Stimulated activated CD8-positive, alpha-beta memory T cell treated with anti-CD3 and anti-CD28 coated beads, Interleukin-2, amount 100 ng/mL, for 1 hour (primary cell): ENCODE measurements at places on chromosomes 3 and 15.
A peak's percentile ranks its signal among the peaks of the same experiment; 100 is the strongest.

- no peak for DNase-seq
These were observed 52.5 kb upstream of the CORO2B start for GRCh38 chr15:68526269-68526668.

- DNase-seq: no peak
These were observed 31.9 kb downstream of the ROBO2 start for GRCh38 chr3:77071809-77072208.

- DNase-seq: no peak
These were observed 35.3 kb upstream of the BBX start for GRCh38 chr3:107487490-107487889.

- DNase-seq: no peak
These were observed 379.9 kb upstream of the KCNMB2 start for GRCh38 chr3:178156301-178156700.

- DNase-seq: peak; percentile 63
These were observed 1.4 kb downstream of the LOXL1 start for GRCh38 chr15:73927476-73928240.

GRCh38 chr15:36797128-36797527, 217.7 kb downstream of the CDIN1 start:
- DNase-seq: no peak

- DNase-seq: no peak
These were observed 230.2 kb upstream of the CD96 start for GRCh38 chr3:111311709-111312235.

DNA sequence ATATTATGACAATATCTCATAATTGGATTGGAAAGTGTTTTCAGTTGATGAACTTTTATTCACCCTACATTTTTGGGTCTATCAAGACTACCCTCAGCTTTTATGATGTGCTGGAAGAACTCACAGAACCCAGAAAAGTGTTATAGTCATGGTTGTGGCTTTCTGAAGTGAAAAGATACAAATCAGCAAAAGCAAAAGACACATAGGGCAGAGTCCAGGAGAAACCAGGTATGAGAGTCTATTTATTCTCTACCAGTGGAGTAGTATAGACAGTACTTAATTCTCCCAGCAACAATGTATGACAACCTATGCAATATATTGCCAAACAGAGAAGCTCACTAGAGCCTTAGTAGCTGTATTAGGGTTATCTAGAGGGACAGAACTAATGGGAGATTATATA, 280.4 kb upstream of the TTC14 start:
- DNase-seq: no peak
